ENCODE measurements at places on chromosomes 4 and X.

DNA sequence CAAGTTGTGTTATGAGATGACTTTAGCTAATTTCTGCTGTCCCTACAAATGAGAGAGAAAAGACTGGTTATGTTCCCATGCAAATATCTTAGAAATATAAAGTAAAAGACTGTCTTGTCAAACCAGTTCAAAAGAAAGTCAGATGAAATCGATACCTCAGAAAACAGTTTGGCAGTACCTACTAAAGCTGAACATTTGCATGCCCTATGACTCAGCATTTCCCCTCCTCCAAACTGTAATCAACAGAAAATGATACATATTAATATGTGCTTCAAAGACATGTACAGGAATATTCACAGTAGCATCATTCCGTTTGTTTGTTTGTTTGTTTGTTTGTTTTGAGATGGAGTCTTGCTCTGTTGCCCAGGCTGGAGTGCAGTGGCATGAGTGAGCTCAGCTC is 90.3 kb downstream of the ARX start:
- no peak for DNase-seq

DNA sequence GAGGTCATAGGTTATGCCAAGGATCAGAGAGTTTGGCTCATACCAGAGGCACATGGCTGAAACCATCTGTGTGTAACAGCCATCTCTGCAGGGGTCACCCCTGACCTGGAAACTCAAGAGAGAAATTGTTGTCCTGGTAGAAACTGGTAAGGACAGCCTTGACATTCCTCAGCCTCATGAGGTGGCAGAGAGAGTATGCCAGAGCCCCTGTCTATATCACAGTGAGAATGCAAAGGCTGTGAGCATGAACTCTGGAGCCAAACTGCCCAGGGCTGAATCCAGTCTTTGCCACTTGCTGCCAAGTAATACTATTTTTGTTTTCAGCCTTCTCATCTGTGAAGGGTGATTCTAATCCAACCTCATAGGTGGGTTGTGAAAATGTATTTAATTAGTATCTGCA is 37.1 kb upstream of the CCDC149 start:
- DNase-seq: no peak

GRCh38 chrX:43743100-43743822 is 87.2 kb downstream of the MAOA start:
- DNase-seq: no peak

GRCh38 chr4:81096566-81096965 is 66.1 kb downstream of the BMP3 start:
- DNase-seq: no peak

DNA sequence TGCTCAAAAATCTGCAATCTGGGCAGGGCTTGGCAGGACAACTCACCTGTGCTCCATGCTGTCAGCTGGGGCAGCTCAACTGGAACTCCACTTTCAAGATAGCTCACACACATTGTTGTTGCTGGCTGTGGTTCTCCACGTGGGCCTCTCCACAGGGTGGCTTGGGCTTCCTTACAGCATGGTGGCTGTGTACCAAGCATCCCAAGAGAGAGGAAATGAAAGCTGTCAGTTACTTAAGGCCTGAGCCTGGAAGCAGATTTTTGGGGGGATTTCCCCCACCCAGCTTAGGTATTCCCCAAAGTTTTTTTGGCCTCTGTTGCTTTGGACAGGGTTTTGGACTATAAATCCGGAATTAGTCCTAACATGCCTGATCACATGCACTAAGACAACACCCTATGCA is 81.0 kb downstream of the BCOR start:
- no peak for DNase-seq

- DNase-seq: no peak
These were observed 81.9 kb downstream of the HMGB2 start for GRCh38 chr4:173252024-173252935.

GRCh38 chr4:174214101-174214878 is 69.2 kb downstream of the FBXO8 start:
- no peak for DNase-seq

DNA sequence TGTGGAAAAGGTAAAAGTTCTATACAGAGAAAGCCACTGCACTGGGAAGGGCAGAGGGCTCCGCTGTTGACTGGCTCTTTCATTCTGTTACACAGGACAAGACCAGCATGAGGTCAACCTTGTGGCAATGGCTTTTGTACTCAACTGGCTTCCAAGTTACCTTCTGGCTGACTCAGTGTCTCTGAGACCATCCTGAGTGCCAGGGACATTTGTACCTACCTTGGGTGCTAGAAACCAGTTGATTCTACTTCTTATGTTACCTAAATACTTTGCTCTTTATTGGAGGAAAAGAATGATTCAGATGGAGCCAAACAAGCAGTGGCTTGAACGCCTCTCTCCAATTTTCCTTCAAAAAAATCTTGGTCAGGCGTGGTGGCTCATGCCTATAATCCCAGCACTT is 123.2 kb downstream of the RBM47 start:
- no peak for DNase-seq

GRCh38 chrX:155967653-155968325 is 29.7 kb upstream of the IL9R start:
- no peak for DNase-seq

DNA sequence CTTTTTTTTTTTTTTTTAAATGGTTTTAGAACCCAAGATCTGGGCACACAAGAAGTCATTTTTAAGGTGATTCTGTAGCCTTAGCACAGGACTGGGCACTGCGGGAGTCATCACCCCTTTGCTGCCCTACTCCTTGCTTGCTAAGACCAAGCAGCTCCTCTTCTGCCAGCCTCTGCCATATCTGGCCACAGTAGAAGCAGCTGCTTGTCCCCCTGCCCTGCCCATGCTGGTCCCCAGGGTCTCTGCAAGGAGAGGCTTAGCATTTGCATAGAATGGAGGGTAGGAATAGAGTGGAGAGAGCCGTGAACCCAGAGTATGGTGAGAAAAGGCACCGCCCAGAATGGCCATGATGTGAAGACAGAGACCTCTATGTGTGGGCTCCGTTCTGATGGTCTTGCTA is 109.3 kb downstream of the ADRA2C start:
- no peak for DNase-seq

DNA sequence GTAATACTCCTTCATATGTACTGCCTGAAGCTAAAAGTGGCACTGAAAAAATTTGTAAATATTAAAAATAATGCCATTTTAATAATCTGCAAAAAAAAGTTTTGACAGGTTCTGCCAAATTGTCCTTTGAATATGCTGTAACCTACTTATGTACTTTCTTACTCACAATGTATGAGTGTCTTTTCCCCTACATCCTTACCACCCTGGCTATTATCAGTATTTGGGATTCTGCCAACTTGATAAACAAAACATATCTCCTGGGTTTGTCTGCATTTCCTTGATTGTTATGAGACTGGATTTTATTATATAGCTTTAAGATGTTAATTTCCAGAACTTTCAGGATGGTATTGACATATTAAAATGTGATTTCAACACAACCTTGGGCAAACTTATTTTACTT is 187.9 kb downstream of the CHM start:
- no peak for DNase-seq

GRCh38 chr4:38611676-38612075 is 52.3 kb upstream of the KLF3 start:
- DNase-seq: no peak

DNA sequence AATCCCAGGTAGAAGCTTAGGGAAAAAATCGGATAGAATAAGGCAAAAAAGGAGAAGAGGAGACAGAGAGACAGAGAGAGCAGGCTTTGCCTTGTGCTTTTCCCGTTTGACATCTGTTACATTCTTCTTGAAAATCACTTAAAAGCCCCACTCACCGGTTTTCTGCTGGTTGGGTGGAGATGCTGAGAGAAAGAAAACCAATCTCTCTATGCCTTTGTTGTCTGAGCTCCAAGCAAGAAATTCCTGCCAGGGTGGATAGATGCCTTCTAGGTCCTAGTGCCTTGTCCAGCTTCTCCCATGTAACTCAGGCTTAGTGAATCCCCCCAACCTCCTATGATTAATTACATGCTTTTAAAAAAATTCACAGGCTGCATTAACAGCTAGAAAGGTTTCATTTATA is at the start of gene DCX:
Gene DCX (minus strand): TSS at position 210 of the 400 bp plus-strand sequence. CDS start 1,794 bp downstream, outside the sequence.
- no peak for DNase-seq

DNA sequence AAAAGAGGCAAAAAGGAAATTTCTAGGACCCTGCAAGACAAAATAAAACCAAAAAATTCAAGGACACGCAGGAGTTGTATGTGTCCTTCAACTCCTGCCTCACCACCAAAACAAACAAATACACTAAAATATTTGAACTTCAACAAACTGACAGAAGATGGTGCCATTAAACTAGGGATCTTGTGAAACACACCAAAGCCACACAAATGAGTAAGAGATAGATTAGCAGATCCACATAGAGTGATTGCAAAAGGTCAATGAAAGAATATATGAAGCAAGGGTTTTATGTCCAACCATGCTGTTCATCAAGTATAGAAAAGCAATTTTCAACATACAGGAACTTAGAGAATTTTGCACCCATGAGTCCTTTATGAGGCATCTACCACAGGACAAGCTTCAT is 40.1 kb upstream of the SCML1 start:
- DNase-seq: no peak

DNA sequence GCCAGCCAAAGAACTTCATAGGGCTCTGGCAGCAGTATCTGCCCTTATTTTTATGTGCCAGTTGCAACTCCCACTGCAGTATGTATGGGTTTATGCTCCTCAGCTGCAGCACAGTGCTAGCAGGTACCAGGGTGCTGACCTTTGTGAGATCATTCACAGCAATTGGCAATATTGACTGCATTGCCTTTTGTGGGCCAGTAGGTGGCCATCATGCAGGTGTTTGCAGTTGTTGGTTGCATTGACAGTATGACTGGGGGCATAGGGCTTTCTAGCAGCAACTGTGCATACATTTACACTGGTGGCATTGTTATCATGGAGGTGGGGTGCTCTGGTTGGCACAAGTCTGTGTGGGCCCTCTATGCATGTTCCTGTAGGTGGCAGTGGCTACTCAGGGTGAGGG is 42.5 kb downstream of the FAAH2 start:
- DNase-seq: no peak

DNA sequence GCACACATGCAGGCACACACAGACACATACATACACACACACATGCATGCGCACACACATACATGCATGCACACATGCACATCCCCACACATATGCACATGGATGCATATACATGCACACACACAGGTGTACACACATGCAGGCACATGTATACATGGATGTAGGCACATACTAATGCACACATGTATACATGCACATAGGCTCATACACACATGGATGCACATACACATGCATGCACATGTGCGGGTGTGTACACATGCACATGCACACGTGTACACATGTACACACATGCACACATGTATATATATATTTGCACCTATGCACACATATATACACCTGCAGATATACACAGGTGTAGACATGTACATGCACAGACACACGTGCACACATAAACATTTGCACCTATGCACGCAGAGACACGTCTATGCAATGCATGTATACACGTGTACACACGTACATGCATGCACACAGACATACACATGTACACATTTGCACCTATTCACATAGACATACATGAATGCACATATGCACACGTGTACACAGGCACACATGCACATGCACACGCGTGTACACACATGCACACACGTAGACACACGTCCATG is 4.0 kb downstream of the PLCXD1 start:
- no peak for DNase-seq

- no peak for DNase-seq
These were observed 26.3 kb upstream of the KDM5C start for GRCh38 chrX:53251307-53251706.

DNA sequence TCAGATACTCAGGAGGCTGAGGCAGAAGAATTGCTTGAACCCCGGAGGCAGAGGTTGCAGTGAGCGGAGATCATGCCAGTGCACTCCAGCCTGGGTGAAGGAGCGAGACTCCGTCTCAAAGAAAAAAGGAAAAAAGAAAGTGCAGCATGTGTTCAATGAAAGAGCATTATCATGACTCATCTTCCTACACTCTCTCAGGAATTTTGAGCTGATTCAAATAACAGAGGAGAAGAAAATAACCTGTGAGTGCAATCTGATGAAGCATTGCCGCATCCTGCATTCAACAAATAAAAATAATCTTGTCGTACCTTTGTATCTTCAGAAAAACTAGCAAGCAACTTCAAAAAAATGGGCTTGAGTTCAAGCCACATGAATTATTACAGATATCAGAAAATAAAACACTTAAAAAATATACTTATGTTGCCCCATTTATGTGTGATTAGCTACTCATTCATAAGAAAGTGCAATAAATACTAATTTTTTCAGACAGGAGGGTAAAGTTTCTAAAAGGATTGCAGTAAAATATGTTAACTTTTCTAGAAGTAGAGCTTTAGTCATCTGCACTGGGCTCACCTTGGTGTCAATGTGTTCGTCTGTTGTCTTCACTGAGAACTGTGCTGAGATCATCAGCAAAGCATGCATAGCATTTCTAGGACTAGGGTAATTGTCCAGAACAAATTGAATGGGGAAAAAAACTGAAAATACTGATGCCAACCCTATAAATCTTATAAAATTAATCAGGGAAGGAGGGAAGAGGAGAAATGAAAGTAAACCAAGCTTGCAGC is 90.4 kb upstream of the VCX3B start:
- no peak for DNase-seq

DNA sequence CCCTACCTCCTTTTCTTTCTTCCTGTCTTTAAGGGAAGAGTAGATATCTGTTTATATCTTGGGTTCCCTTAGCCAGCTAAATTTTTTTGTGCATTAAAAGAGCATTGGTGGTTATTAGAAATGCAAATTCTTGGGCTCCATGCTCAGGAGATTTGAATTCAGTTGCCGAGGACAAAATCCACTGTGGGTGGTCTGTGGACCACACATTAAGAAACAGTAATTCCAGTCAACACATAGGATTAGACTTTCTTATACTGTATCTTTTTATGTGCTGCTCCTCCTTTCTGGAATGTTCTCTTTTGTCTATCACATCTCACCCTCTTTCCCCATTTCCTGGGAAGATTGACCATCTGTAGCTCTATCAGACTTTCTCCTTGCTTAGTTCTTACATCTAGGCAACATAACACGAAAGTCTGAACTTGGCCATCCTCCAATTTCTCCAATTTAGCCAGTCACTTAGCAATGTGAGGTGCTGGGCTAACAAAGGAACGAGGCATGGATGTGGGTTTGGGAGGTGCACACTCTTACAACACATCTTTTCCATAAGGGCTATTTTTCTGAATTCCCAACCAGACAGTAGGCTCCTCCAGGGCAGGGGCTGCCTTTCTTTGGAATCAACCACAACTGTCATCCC is 5.3 kb upstream of the PDLIM3 start:
- DNase-seq: no peak

- no peak for DNase-seq
These were observed 72.5 kb downstream of the RGS12 start for GRCh38 chr4:3365326-3365725.

- no peak for DNase-seq
These were observed 234.1 kb downstream of the ANKRD50 start for GRCh38 chr4:124478470-124478869.

DNA sequence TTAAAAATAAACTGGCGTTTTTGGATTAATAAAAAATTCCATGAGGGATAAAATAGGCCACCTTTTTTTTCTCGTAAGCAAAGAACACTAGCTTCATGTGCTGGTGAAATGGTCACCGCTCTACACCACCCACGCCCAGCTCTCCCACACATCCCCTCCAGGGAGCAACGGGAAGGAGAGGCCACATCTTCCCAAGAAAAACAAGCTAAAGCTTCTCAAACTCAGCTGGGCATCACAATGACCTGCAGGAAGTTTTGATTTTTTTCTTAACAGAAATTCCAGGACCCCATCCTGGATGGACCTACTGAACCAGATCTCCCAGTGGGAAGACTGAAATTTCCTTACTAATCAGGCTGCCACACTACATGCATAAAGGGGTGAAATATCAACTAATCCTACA is 9.8 kb downstream of the TSPAN5 start:
- DNase-seq: no peak

- DNase-seq: no peak
These were observed 22.3 kb downstream of the TEC start for GRCh38 chr4:48247142-48247877.

GRCh38 chrX:139750390-139750789 is 42.4 kb upstream of the MCF2 start:
- no peak for DNase-seq

Data from GM18507 (cell line).